Smooth muscle cell of trachea (primary cell): ENCODE measurements at places on chromosomes 12 and 14. TPM values are rescaled to one million over a fixed set of nuclear protein-coding genes. Genes with fewer than 3 reads are reported as not detected.

The KRT3 gene
- not detected in 2 replicates for total RNA-seq

The JDP2 gene
- total RNA-seq, result 48.6 and 102 TPM in 2 replicates

The CLEC4C gene
- total RNA-seq, result not detected in 2 replicates

The RASAL1 gene
- total RNA-seq, result not detected in 2 replicates

The POTEG gene
- total RNA-seq, result not detected in 2 replicates

The SERPINA9 gene
- total RNA-seq, result 0.50 TPM in 1 of 2 replicates, not detected in the other

The EGLN3 gene
- total RNA-seq, result 0.29 and 0.83 TPM in 2 replicates

The CACNA2D4 gene
- 0.87 and 1.5 TPM in 2 replicates for total RNA-seq

The EML1 gene
- 72.9 and 163 TPM in 2 replicates for total RNA-seq

The RGS6 gene
- total RNA-seq, result not detected in 2 replicates

The CCDC196 gene
- not detected in 2 replicates for total RNA-seq

The RAD9B gene
- total RNA-seq, result 0.29 and 0.83 TPM in 2 replicates

The IL22 gene
- total RNA-seq, result not detected in 2 replicates

The PTGER2 gene
- total RNA-seq, result 26.3 and 34.5 TPM in 2 replicates

The TMPRSS12 gene
- not detected in 2 replicates for total RNA-seq

The TC2N gene
- 0.29 and 1.2 TPM in 2 replicates for total RNA-seq

The CISTR gene
- total RNA-seq, result not detected in 2 replicates

The MORN3 gene
- 0.33 and 0.73 TPM in 2 replicates for total RNA-seq

The FAM222A gene
- total RNA-seq, result 0.15 and 0.33 TPM in 2 replicates

The SYNDIG1L gene
- under 0.01 and 0.15 TPM in 2 replicates for total RNA-seq

The ATL1 gene
- 10.3 and 13.8 TPM in 2 replicates for total RNA-seq

The KLHDC1 gene
- 4.8 TPM in 2 replicates for total RNA-seq

The ACRBP gene
- 0.29 and 0.50 TPM in 2 replicates for total RNA-seq

The PRIMA1 gene
- not detected in 2 replicates for total RNA-seq

The SIX4 gene
- total RNA-seq, result 16.0 and 24.8 TPM in 2 replicates

The POLE2 gene
- total RNA-seq, result 2.3 and 21.2 TPM in 2 replicates

The TAMALIN gene
- 15.9 and 19.8 TPM in 2 replicates for total RNA-seq

The DNAJC22 gene
- 1.8 and 3.3 TPM in 2 replicates for total RNA-seq

The FBXO21 gene
- 84.2 and 146 TPM in 2 replicates for total RNA-seq

The RNASE7 gene
- 0.17 TPM in 1 of 2 replicates, not detected in the other for total RNA-seq

The OR6C1 gene
- not detected in 2 replicates for total RNA-seq

The CARMIL3 gene
- 0.15 and 0.33 TPM in 2 replicates for total RNA-seq

The CLEC4D gene
- not detected in 2 replicates for total RNA-seq

The ADSS1 gene
- 2.5 and 7.1 TPM in 2 replicates for total RNA-seq

The PPP1R1A gene
- not detected in 2 replicates for total RNA-seq

The AICDA gene
- not detected in 2 replicates for total RNA-seq

The CLEC4A gene
- 0.87 and 2.2 TPM in 2 replicates for total RNA-seq

The ESPL1 gene
- 3.1 and 14.1 TPM in 2 replicates for total RNA-seq

The FAR2 gene
- total RNA-seq, result 12.1 and 13.2 TPM in 2 replicates

The TPPP2 gene
- under 0.01 TPM in 1 of 2 replicates, not detected in the other for total RNA-seq

The OR4E1 gene
- total RNA-seq, result not detected in 2 replicates

The HOXC13 gene
- total RNA-seq, result not detected in 2 replicates

The ANAPC7 gene
- total RNA-seq, result 40.0 and 56.6 TPM in 2 replicates

The RHOJ gene
- 1.9 and 2.0 TPM in 2 replicates for total RNA-seq

The SLCO1C1 gene
- not detected in 2 replicates for total RNA-seq

The C12orf54 gene
- not detected in 2 replicates for total RNA-seq

The ANG gene
- 6.7 and 7.3 TPM in 2 replicates for total RNA-seq

The NRL gene
- total RNA-seq, result 0.83 and 0.87 TPM in 2 replicates

The SLC6A13 gene
- 0.17 TPM in 1 of 2 replicates, not detected in the other for total RNA-seq

The TMEM63C gene
- total RNA-seq, result not detected in 2 replicates

The BEGAIN gene
- 0.33 TPM in 1 of 2 replicates, not detected in the other for total RNA-seq

The CLECL1 gene
- total RNA-seq, result not detected in 2 replicates

The KRT79 gene
- total RNA-seq, result not detected in 2 replicates

The FOXM1 gene
- total RNA-seq, result 2.8 and 22.5 TPM in 2 replicates

The OVCH1 gene
- 0.15 and 0.83 TPM in 2 replicates for total RNA-seq

The RHEBL1 gene
- 0.15 TPM in 1 of 2 replicates, not detected in the other for total RNA-seq

The GUCY2C gene
- not detected in 2 replicates for total RNA-seq

The ISM2 gene
- total RNA-seq, result not detected in 2 replicates

The KCTD10 gene
- 62.3 and 80.4 TPM in 2 replicates for total RNA-seq

The COX6A1 gene
- 593 and 630 TPM in 2 replicates for total RNA-seq
